ENCODE measurements at places on chromosomes 2 and 18.

DNA sequence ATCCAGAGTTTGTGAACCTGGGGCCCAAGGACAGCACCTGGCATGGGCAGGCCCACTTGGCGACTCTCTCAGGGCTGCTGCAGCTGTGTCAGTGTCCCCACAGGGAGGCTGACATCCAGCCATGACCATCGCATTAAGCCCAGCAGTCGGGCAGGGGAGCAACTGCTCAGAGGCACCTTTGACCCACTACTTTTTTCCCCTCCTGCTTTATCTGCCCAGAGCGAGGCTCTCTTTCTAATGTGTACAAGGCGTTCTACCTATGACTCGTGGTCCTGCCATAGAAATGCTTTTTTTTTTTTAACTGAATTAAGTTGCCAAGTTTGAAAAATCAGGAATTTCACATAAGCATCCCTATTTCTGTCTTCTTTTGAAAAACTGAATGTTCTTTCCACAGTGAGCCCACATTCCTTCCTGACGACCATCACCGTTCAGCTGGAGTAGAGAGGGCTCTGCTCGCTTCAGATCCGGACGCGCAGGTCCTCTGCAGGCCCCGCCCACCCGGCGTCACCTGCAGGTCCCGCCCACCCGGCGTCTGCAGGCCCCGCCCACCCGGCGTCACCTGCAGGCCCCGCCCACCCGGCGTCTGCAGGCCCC lies 403 bp upstream of the CLUL1 start:
- no peak for DNase-seq

GRCh38 chr2:124027182-124027581 lies 2.1 kb downstream of the CNTNAP5 start:
- no peak for DNase-seq

- DNase-seq, result no peak
Observed at GRCh38 chr2:237726401-237726830, 72.2 kb upstream of the RBM44 start.

DNA sequence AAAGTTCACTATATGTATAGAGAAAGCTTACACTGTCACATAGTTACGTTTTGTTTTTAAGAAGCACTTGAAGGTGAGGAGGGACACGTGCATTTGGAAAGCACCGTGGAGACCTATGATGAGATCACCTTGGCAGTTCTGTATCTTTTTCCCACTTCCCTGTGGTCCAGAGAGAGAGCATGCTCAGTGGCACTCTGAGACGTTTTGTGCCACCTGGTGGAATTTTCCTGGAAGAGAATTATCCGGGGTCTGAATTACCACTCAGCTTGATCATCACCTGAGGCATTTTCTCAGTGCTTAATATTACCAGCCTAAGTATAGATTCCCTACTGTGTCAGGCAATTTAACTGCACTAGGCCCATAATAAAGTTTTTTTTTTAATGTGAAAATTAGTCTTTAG lies 469.4 kb upstream of the SMIM21 start:
- no peak for DNase-seq

DNA sequence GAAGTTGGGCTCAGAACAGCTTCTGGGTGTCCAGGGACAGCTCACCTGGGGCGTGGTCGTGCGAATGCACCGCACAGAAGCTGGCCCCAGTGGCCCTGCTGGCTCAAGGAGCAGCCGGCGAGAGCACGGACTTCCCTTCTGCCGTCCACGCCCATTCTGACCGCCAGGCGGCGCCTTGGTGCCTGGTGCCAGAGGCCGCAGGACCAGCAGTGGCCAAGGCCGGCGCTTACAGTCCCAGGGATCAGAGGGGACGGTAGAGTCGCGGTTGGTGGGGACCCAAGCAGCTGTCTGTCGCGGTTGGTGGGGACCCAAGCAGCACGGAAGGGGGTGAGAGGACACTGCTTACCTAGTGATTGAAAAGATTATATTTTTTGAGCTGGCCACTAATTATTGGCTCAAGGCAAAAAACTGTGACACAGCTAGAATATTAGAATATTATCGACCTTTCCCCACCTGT lies 25.7 kb downstream of the NPPC start:
- peak; percentile 31 for DNase-seq

DNA sequence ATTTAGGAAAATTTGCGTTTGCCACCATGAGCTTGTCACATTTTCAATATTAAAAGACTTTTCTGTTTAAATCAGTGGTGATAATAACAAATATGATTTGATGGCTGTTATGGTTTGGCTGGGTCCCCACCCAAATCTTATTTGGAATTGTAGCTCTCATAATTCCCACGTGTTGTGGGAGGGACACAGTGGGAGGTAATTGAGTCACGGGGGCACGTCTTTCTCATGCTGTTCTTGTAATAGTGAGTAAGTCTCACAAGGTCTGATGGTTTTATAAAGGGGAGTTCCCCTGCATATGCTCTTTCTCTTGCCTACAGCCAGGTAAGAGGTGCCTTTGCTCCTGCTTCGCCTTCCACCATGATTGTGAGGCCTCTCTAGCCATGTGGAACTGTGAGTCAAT lies 83.4 kb upstream of the RGPD4 start:
- no peak for DNase-seq

DNA sequence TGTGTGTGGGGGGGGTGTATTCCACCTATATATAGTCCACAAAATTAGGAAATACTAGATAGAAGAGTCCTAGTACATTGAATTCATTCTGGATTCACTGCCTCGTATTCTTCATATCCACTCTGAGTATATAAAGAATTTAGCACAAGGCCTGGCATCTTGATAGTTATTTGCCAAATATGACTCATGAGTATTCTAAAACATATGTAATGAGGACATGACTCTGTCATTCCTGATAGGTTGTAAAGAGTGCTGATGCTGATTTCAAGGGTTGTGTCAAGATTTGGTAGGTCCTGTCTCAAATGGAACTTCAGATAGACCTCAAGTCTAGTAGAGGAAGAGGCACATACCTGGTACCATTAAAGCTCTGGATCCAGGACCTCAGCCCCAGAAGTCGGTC lies 173.4 kb upstream of the BOD1L2 start:
- DNase-seq, result no peak

Data from activated CD8-positive, alpha-beta memory T cell treated with anti-CD3 and anti-CD28 coated beads for 1 hour (primary cell).